Fibroblast of pulmonary artery (primary cell): ENCODE measurements at places on chromosomes 2 and 18.

GRCh38 chr2:119240311-119241204, 16.9 kb downstream of the STEAP3 start:
- DNase-seq, result peak; percentile 48

GRCh38 chr2:39563572-39563971, 102.1 kb upstream of the TMEM178A start:
- DNase-seq, result no peak

DNA sequence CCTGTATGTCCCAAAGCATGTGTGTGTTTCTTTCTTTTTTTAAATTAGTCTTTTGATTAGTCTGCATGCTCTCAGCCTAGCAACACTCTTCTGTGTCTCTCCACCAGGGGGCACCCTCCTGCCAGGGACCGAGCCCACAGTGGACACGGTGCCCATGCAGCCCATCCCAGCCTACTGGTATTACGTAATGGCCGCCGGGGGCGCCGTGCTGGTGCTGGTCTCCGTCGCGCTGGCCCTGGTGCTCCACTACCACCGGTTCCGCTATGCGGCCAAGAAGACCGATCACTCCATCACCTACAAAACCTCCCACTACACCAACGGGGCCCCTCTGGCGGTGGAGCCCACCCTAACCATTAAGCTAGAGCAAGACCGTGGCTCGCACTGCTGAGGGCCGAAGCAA, 93.8 kb downstream of the NRP2 start:
- DNase-seq, result peak; percentile 46

DNA sequence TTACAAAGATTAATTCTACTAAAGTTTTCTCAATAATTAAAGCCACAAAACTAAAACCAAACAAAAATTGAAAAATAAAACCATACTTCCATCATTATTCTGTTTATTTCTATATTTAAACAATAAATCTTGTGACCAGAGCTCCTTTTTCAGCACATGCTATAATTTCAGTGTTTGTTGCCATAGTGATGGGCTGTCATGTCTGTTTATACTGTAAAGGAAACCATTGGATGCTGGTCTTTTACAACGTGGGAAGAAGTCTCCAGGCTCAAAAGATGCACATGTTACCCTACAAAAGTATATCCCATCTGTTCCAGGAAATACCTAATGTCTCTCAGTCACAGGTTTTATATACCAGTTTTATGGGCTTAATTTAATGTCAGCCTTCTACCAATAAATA, 100.1 kb upstream of the MC2R start:
- no peak for DNase-seq

- DNase-seq, result no peak
Measured at GRCh38 chr18:79549638-79550000, 130.0 kb upstream of the CTDP1 start.

DNA sequence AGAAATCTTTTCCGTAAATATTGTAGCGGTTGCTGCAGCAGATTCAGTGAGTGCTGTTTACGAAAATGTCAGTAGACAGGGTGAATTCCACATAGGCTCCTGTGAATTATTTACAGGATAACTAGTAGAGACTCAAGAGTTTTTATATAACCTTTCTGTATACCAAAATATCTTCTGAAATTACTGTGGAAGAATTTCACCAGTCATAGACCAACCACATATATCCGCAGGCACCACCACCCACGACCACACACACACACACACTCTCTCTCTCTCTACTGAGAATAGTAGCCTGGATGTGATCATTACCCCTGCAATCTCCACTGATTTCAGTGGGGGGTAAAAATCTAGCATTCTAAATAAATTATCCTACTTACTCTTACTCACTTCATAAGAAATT, 341.8 kb downstream of the RBM43 start:
- no peak for DNase-seq

DNA sequence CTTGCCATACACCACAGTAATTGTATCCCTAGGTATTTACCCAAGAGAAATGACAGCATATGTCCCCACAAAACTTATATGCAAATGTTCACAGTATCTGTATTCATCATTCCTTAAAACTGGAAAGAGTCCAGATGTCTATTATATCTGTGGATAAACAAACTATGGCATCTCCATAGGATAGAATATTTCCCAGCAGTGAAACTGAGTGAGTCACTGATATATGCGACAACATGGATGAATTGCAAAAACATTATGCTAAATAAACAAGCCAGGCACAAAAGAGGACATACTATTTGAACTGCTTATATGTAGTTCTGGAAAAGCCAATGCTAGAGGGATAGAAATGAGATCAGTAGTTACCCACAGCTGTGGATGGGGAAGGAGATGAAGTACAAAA, 359.4 kb upstream of the DSEL start:
- DNase-seq, result peak; percentile 22

DNA sequence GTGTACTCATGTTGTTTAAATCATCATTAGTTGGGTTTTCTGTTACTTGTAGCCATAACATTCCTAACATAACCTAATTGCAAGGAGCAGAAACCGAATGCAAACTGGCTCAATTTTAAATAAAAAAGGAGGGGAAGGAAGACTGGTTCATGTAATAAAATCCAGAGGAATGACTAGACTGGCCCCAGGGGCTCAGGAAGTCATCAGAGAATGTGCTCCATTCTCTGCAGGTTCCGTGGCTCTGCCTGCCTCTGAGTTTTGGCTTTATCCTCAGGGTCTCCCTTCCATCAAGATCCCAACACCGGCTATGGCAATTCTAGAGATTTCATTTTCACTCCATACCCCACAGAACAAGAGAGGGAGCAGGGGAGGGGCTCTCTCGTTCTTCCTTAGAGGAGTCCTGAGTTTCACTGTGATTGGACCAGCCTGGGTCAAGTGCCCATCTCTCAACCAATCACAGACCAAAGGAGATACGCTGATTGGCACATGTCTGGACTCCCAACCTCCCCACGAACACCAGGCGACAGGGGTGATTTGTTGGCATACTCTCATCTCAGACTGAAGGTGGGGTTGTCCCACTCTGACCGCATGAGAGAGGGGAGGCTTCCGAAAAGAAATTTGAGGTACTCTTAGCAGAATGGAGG, 64.8 kb downstream of the NPPC start:
- no peak for DNase-seq

GRCh38 chr2:228312172-228312571, 130.7 kb upstream of the SPHKAP start:
- DNase-seq, result no peak

DNA sequence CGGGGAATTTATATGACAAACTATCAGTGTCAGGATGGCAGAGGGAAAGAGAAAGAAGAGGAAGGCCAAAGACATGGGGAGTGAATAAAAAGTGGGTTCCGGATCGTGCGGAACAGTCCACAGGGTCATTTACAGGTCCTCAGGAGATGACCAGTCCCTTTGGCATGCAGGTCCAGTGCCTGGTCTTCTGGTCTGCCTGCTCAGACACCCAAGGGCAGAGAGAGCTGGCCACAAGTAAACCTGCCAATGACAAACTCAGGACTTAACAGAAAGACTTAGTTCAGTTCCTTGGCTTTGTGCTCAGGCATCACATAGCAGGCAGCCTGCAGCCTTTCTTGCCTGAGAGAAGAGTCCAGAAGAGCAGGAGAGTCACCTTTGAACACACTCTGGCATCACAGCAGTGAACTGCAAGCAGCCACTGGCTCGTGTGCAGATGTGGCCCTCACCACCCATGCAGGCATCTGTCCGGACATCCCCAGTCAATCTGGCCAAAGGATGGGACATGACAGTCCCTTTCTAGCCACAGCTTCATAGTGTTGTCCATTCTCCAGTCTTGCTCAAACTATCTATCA, 14.0 kb downstream of the TMEM127 start:
- DNase-seq, result peak; percentile 90

- DNase-seq, result no peak
Measured at GRCh38 chr2:124241-124880, 78.1 kb upstream of the FAM110C start.
